Activated CD4-positive, alpha-beta T cell treated with anti-CD3 and anti-CD28 coated beads, Interleukin-2, amount 10 ng/mL, durations not matched to agents 24 days and 14 days (primary cell): ENCODE measurements at places on chromosomes 1 and 21. TPM values are rescaled to one million over a fixed set of nuclear protein-coding genes. Genes with fewer than 3 reads are reported as not detected.

SNIP1 gene
- total RNA-seq, result 22.7 and 25.4 TPM in 2 replicates

DNA sequence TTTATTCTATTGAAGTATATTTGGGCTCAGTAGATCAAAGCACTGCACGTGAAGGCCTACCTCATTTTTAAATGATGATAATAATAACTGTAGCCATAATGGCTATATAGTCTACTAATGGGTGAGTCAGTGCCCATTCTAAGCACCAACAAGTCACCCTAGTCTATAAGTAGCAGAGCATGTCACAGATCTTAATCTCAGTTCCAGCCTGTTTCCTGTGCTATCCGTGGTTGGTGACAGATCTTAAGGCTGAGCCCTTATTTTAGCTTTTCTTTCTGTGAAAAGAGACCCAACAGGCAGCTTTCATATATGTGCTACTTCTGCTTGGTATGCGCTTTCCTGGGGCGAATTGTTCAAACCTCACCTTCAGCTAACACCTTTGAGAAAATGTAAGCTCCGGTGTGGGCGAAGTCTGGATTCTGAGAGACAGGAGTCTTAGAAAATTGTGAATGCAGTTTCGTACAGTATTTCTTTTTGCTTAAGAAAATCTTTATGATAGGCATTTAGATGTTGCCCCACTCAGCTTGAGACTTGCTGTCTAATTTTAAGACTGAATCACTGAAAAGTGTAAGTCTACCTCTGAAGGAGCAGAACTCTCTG is 59.6 kb downstream of the FMN2 start:
- no peaks in the 10 kb centered on the region for H3K27me3 ChIP-seq
- no peak overlapping the region for H3K27ac ChIP-seq
- no peak for DNase-seq

DNA sequence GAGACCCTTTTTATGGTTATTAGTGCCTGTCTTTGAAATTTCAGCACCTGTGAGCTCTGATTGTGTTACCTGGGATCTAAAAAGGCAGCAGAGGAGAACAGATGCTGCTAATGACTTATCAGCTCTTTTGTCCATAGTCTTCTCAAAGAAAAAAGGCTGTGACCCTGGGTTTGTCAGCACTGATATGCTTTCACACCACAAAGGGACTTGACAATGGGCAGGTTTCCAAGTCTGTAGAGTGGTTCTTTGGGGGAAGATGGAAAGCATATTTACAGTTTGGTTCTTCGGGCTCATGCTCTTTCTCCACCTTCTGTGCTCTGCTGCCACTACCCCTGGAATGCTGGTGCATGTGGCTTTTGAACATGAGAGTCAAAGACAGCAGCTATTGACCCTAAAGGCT is 32.0 kb downstream of the DNAJC6 start:
- no peaks in the 10 kb centered on the region for H3K4me1 ChIP-seq
- DNase-seq, result no peak
- no peak overlapping the region for H3K27ac ChIP-seq
- no peaks in the 10 kb centered on the region for H3K36me3 ChIP-seq
- no peak overlapping the region for H3K4me3 ChIP-seq

DNA sequence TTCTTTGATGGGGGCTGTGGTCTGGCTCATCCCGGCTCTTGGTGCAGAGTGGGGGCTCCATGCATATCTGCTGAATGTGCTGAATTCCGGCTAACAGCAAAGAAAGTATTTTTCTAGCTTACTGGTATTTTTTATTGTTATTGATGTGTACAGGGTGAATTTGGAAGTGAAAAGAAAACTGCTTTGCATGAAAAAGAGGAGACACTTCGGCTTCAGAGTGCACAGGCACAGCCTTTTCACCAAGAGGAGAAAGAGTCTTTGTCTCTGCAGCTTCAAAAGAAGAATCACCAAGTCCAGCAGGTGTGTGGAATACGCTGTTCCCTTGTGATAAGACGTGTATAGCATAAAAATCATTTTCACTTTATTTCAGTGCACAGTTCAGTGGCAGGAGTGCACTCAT is 57.6 kb downstream of the PCNT start:
- no peak overlapping the region for H3K4me3 ChIP-seq
- no peak overlapping the region for H3K27ac ChIP-seq
- no peaks in the 10 kb centered on the region for H3K27me3 ChIP-seq

THEM5 gene
- total RNA-seq, result not detected in 2 replicates

IFI44L gene
- total RNA-seq, result 23.5 and 26.0 TPM in 2 replicates
